ENCODE measurements at places on chromosomes 6 and 20. TPM values are rescaled to one million over a fixed set of nuclear protein-coding genes. Genes with fewer than 3 reads are reported as not detected.
A peak's percentile ranks its signal among the peaks of the same experiment; 100 is the strongest.

The OR2B6 gene
- not detected for total RNA-seq

The TTLL9 gene
- total RNA-seq: 0.12 TPM

The LPA gene
- total RNA-seq: not detected

DNA sequence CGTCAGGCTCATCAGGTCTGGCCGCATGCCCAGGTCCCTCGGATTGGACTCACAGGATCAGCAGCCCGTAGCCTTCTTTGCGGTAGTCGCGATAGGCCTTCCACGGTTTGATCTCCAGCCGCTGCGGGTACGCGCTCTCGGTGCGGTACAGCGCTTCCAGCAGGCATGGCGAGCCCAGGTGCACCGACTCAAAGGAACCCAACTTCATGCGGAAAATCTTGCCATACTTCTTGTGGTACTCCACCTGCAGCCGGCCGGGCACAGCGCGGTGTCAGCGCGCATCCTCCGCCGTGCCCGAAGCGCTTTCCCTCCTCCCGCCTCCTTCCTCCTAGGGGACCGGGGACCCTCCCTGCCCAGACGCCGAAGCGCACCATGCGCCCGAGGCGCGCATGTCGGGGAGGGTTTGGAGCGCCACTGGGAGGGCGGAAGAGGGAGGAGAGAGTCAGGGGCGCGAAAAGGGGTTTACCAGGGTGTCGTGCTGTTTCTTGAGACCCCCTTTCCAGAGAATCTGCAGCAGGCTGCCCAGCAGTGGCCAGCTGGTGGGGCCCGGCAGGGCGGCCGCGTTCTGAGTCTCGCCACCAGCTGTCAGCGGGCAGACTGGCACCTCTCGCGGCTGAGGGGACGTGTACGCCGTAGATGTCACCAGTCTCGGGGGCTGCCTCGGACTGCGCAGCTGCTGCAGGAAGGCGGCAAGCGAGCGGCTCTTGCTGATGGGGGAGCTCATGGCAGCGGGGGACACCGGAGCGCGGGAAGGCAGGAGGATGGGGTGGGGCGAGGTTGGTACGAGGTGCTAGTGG, 732 bp downstream of the CYP24A1 start:
- DNase-seq: no peak

GRCh38 chr20:53002786-53003185, 30.6 kb downstream of the TSHZ2 start:
- DNase-seq: no peak

GRCh38 chr6:10163203-10163962, 251.5 kb downstream of the TFAP2A start:
- no peak for DNase-seq

DNA sequence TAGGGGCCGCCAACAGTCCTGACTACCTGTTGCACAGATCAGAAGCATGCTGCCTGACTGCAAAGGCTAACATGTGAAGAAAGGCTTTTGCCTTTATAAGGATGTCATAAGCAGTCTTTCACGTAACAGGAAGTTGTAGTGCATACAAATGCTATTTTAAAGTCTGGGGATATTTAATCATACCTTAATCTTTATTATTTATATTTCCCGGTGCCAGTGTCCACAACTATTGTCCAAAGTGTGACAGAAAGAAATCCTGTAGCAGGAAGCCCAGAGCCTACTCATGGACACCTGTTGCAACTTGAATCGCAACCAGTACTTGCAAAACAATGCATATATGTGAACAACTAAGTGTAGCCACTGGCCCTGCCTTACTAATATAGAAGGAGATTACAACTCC, 235.8 kb downstream of the ALDH8A1 start:
- DNase-seq: no peak

DNA sequence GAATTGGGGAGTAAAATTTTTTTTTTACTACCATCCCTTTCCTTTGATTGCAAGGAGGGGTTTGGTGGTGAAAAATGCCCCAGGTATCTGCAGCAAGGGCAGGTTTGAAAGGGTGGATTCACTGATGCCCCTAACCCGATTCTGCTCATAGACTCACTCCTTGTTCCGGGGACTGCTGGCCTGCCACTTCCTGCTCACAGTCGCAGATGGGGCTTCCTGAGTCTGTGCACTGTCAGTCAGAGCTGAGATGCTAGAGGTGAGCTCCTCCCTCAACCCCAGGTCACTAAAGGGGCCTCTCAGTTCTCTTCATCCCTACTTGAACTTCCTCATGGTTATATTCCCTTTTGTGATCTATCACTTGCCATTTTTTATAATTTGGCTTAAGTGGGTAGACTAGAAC, 357.9 kb downstream of the FARS2 start:
- no peak for DNase-seq

DNA sequence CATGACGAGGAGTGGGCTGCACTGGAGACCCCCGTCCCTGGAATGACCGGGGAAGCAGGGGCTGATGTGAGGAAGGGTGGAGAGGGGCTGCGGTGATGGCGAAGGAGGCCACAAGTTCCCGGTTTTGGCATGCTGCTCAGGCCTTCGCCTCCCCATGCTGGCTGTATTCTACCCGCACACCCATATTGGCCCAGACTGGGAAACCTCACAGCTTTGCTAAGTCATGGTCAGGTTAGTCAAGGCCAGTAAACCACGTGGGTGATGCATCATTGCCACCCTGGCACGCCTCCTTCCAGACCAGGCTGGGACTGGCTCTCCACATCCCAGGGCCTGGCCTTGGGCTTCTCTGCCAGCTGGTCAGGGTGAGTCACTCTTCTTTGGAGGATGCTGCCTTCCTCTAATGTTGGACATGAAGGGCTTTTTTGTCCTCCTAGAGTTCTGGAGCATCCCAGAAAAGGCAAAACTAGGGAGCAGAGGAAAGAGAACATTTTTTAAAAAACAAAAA, 53.8 kb downstream of the PCNA start:
- DNase-seq: peak; percentile 100

Measured in A172 (cell line).